Activated CD4-positive, alpha-beta T cell treated with anti-CD3 and anti-CD28 coated beads, Interleukin-2, amount 50 U/mL, for 24 hours (primary cell): ENCODE measurements at places on chromosomes 4 and X.

- no peak for DNase-seq
Observed at GRCh38 chrX:131308980-131309379, 19.9 kb upstream of the IGSF1 start.

- no peak for DNase-seq
Observed at GRCh38 chr4:42488114-42488513, 90.8 kb downstream of the SHISA3 start.

DNA sequence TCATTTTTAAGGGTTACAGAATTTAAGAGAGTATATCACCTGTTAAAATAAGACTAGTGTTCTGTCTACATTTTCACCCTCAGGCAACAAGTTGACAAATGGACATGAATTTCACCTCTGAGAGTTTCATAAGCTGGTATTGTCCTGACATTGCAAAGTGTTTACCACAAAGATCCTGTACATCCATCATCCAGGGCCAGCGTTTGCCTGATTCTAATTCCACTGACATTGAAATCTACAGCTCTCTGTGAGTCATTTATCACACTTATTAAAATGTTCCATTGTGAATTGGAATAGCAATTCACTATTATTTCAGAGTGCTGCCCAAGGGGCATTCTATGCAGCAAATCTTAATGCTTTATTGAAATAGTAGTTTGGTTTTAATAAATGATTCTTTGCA, 1499.4 kb upstream of the PCDH7 start:
- no peak for DNase-seq

- DNase-seq, result no peak
Observed at GRCh38 chr4:110365761-110366160, 110.2 kb upstream of the ENPEP start.

DNA sequence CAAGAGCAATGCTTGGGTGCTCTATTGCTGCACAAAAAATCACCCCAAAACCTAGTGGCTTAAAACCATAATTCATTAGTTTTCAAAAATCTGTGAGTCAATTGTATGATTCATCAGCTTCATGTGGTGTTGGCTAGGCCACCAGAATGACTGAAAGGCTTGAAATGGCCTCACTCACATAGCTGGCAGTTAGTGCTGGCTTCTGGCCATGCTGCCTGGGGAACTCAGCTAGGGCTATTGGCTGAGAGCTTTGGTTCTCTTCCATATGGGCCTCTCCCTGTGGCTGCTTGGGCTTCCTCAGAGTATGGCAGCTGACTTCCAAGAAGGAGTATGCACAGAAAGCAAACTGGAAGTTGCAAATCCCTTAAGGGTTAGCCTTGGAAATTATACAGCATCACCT, 3.1 kb upstream of the MTMR1 start:
- no peak for DNase-seq

DNA sequence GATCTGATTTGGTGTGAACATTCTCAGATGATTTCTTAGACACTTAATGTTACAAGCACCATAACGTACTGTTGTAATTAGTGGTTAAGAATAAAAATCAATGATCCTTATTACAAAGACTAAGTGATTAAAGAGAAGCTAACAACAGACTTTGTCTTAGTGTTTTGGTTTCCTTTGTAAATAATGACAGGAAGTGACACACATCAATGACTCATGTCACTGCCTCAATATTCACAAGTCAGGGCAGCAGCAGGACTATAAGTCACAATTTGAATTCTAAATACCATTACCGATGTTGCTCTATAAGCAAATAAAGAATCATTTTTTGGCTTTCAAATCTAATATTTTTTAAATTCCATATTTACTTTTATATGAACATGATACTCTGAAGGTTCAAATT, 115.8 kb upstream of the FAT4 start:
- DNase-seq, result no peak

- no peak for DNase-seq
Observed at GRCh38 chr4:41205854-41206460, 8.4 kb downstream of the APBB2 start.

DNA sequence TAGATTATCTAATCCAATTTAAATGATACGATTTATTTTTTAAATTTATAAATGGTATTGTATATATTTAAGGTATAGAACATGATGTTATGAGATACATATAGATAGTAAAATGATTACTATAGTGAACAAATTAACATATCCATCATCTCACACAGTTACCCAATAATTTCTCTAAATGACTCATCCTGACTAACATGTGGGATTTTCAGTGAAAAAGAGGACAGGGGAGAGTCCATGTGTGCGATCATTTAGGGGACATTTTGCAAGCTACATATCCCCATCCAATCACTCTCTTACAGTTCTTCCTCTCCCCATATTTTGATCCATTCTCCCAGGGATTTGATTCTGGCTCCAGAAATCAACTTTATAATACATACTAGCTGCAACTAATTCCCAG, 88.2 kb downstream of the ABCB7 start:
- no peak for DNase-seq

DNA sequence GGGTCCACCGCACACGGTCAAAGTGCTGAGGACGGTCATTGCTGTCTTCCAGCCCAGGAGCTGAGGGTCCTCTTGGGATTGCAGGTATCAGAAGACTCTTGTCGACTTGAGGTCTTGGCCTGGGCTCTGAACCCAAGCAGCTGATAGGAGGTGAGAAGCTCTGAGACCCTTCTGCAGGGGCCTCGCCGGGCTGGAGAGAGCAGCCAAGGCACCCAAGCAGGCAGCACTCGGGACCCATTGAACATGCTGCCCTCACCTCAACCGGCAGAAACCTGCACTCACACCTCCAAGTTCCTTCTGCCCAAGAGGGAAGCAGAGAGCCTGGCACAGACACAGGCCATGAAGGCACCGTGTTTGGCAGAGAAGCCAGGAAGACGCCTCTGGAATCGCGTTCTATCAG, 34.1 kb downstream of the PDHA1 start:
- DNase-seq, result no peak

DNA sequence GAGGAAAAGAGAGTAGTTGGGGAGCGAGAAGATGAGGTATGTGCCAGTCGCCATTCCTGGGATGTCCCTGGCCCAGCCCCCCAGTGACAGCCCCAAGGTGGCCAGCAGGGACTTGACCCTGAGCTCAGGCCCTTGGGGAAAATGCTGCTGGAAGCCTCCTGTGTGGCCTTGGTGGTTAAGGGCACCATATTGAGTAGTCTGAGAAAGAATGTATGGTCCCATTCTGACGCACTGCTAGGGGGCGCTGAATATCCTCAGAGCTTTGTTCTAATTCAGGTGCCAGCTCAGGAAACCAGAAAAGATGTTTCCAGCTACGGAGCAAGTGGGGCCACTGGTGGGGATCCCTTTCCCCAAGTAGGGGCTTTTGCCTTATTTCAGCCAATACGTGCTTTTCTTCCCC, 14.0 kb upstream of the UBA6 start:
- no peak for DNase-seq

GRCh38 chrX:29488919-29489318, 726.4 kb upstream of the MAGEB2 start:
- no peak for DNase-seq

DNA sequence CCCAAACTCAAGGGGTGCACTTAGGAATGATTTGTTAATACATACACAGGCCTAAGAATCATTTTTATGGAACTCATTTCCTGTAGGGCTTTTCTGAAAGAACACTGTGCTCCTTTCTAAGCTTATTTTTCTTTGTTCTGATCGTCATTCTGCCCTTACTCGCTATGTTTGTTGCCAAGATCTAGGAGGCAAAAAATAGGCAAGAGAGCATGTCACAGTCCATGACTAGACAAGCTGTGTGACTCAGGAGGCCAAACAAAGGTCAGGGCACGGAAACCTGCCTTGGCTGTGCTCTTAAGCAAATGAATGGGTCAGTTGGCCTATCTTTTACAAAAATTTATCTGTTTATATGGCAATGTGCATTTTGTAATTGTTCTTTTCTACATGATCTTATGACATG, 42.5 kb upstream of the C1GALT1C1 start:
- DNase-seq, result no peak

DNA sequence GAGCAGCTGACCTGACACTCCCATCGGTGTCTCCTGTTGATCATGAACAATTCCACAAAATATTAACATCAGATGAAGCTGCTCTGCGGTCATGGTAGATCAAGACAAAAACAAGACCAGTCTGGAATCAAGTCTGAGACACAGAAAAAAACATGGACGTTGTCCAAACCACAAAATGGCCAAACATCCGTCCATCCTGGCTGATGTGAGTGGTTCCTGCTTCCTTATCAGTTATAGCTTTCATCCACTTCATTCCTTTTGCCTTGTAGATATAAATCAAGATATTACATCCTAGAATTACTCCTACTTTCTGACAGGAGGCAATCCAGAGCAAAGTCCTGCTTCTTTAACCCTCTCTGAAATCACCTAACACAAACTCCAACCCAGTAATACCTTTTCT, 28.8 kb upstream of the PCSK1N start:
- DNase-seq, result no peak

DNA sequence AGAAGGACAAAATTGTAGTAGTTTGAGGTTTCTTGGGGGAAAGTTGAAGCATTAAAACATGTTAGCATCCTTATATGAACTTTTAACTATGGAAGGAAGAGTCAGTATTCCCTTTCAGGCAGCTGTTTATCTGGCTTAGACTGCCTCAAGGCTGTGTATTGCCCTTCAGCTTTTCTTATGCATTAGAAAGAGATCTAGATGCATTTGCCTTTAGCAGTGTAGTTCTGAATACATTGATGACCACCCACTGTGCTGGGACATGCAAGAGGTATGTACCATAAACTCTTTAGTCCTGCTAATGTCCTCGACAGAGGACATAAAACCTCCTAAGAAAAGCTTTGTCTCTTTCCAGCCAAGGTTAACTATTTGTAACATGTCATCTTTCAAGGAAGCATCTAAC, 2.9 kb downstream of the FAM200B start:
- no peak for DNase-seq

- DNase-seq, result no peak
Observed at GRCh38 chr4:124997124-124997523, 284.6 kb upstream of the ANKRD50 start.

- no peak for DNase-seq
Observed at GRCh38 chrX:10106806-10107205, 50.0 kb upstream of the CLCN4 start.

DNA sequence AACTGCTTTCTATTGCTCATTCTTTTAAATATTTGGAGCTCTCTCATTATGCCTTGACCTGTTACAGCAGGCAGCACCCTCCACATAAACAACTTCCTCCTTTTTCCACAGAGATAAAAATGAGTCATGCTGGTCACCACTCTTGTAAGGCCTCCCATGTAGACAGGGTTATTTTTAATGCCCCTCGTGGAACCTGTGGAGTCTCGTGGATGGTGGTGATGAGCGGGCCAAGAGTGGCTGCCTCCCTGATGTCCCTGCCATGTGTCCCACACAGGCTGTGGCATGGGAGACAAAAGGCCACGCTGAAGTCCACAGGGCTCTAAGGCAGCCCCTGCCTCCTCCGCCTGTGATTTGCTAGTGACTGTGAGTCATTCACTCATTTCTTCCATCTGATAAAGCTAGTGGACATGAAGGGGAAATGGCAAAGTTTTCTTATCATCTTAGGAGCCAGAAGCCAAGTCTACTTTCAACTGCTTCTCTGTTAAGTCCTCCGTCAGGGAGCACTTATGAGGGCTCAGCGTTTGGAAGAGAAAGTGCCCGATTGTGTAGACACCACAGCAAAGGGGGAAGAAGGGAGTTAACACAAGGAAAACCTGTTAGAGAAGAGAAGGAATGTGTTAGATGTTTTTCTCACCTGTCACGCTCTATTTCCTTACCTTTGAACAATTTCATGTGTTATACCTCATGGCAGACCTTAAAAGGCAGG, 121.6 kb upstream of the FAT1 start:
- no peak for DNase-seq

DNA sequence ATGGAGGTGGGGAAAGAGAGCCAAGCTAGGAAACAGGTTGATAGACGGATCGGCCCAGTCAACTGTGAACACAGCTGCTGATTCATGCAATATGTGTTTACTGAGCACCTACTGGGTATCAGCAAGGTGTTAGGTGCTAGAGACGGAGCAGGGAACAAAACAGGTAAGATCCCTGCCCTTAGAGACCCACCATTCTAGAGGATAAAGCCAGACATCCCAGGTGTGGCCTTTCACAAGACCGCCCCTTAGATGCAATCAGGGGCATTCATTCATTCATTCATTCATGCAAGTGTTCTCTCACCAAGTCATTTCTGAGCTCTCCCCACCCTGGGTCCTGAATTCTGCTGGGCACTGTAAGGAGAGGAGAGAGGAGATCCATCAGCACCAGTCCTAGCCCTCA, 20.2 kb upstream of the MTM1 start:
- DNase-seq, result no peak

- DNase-seq, result no peak
Observed at GRCh38 chr4:168614281-168615057, 117.6 kb downstream of the PALLD start.

GRCh38 chrX:153775293-153776119, 5.3 kb upstream of the SRPK3 start:
- DNase-seq, result no peak

- DNase-seq, result no peak
Observed at GRCh38 chr4:123327846-123328429, 68.7 kb upstream of the SPRY1 start.

GRCh38 chr4:2103843-2104547, 44.9 kb downstream of the NAT8L start:
- DNase-seq, result no peak

GRCh38 chr4:153904011-153904410, 115.1 kb upstream of the SFRP2 start:
- DNase-seq, result no peak

DNA sequence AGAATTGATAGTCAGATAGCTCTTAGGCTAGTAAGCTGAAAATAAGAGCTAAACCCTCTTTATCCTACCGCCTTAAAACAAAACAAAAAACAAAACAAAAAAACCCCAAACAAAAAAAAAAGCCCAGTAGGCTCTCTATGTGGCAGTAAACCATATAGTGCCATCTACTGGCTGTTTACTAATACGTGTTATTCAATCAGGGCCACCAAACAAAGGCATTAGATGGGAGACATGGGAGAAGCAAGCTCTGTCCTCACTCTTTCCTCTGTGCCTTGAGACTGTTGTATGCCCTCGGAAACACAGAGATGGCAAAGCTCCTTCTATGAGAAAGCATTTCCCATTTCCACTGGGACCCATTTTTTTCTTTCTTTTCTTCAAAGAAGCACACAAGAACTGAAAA, 148.8 kb upstream of the MID1 start:
- no peak for DNase-seq

DNA sequence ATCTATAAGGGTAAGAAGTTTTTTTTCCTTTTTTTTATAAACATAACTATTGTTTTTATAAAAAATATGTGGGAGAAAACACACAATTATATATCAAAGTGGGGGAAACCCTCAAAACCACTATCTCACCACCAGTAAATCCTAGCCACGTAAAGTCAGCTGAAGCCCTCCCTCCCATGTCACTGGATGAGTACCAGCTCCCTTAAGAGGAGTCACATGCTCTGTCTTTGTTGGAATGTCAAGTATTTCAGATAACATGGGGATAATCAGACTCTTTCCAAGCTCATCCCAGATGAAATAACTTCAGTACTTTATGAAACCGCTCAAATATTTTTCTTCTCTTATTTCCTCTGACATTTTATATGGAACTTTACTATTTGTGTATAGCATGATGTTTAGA, 2.4 kb downstream of the MYOZ2 start:
- DNase-seq, result no peak
